ENCODE measurements at places on chromosomes 4 and X.

GRCh38 chr4:164446516-164446915, 307.4 kb upstream of the SMIM31 start:
- DNase-seq = no peak

DNA sequence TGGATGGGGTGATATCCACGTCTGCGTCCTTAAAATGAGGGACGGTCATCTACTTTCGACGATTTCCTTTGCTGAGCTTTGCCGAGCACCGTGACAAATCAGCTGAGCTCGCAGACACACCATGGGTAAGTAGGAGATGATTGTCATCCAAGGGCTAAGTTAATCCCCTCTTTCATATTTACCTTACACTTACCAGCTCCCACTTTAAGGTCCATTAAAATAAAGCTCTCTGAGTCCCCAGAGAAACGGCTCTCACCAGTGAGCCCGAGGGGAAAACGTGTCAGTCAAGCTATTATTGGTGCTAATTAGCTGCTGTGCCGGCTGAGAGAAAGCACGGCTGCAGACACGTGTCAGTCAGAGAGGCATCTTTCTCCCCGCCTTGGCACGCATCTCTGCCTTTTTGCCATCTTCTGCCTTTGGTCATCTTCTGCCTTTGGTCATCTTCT, 72.2 kb downstream of the CRLF2 start:
- no peak for DNase-seq

GRCh38 chrX:73851014-73852009, 288.3 kb downstream of the CHIC1 start:
- DNase-seq = no peak

GRCh38 chr4:118352843-118353533, at the start of gene PRSS12:
TSS of gene PRSS12 (minus strand) at chr4:118353003. CDS start at chr4:118352720, 283 bp downstream.
- DNase-seq = peak; percentile 65

- no peak for DNase-seq
Observed at GRCh38 chr4:81912376-81913030, 440.8 kb upstream of the RASGEF1B start.

Measured in right hindlimb (tissue), 1 donor.